Activated CD4-positive, alpha-beta memory T cell treated with anti-CD3 and anti-CD28 coated beads for 36 hours (primary cell): ENCODE measurements at places on chromosomes 16 and 17. TPM values are rescaled to one million over a fixed set of nuclear protein-coding genes. Genes with fewer than 3 reads are reported as not detected.

DNA sequence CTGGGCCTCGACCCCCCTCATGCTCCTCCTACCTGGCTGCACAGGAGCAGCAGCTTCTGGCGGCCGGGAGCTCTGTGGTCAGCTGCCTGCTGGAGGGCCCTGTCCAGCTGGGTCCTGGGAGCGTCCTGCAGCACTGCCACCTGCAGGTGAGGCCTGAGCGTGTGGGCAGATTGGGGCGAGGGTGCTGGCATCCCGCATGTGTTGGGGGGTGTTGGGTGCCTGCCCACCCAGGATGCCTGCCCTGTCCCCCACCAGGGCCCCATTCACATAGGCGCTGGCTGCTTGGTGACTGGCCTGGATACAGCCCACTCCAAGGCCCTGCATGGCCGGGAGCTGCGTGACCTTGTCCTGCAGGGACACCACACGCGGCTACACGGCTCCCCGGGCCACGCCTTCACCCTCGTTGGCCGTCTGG is 16.5 kb downstream of the FCSK start:
- DNase-seq, result no peak

- DNase-seq, result peak; percentile 90
Measured at GRCh38 chr17:83200231-83200699, 120.9 kb downstream of the METRNL start.

- no peak for DNase-seq
Measured at GRCh38 chr17:49570540-49571242, 5.0 kb upstream of the NXPH3 start.

DNA sequence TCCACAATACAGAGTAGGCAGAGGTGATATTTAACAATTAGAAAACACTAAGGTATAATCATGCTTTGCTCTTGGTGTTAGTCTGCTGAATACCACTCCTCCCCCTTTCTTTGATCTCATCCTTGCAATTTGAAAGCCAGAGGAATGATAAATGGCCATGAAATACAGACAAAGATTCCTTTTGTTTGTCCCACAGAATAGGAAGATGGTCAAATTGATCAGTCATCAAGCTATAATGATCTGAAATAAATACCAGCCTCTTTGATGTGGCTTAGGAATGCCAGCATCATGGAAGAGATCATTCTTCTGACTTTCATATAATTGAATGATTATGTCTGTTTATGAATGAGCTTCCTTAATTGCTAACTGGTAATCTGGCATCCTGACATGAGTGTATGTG is 1541.7 kb upstream of the CDH8 start:
- DNase-seq, result no peak

DNA sequence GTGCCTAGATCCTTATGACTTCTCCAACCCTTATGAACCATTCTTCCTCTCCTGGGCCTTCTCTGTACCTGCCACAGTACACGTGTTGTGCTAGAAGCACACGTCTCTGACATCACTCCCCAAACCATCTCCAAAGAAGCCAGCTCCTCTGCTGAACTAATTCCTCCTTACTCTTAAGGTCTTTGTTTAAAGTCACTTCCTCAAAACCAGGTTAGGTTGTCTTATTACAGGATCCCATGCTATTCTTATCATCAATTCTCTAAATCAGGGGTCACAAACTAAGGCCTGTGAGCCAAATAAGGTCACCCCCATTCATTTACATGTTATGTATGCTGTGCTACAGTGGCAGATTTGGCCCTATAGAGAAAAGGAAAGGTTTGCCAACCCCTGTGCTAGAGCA is 4.0 kb downstream of the SUPT6H start:
- DNase-seq, result no peak

The PDP2 gene
- 45.5 TPM for total RNA-seq

The LDHD gene
- 0.75 TPM for total RNA-seq

The G6PC1 gene
- not detected for total RNA-seq

The RAB26 gene
- not detected for total RNA-seq

The CLDN6 gene
- not detected for total RNA-seq

The BRIP1 gene
- total RNA-seq, result 14.1 TPM
